Hindlimb muscle (tissue), 1 donor: ENCODE measurements at places on chromosomes 13 and 19.

DNA sequence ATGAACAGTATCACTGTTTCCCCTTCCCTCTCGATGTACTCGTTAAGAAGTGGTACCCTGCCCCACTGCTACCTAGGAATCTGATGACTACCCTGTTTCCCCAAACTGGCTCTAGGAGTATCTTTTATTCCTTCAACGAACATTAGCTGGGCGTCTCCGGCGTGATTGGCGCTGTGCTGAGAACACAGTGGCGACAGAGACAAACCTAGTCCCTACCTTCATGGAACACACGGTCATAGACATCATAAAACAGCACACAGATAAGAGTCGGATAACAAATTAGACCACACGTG is 730 bp downstream of the SYMPK start:
- no peak for DNase-seq

- DNase-seq = no peak
Observed at GRCh38 chr13:45103449-45103848, 16.9 kb upstream of the GTF2F2 start.

DNA sequence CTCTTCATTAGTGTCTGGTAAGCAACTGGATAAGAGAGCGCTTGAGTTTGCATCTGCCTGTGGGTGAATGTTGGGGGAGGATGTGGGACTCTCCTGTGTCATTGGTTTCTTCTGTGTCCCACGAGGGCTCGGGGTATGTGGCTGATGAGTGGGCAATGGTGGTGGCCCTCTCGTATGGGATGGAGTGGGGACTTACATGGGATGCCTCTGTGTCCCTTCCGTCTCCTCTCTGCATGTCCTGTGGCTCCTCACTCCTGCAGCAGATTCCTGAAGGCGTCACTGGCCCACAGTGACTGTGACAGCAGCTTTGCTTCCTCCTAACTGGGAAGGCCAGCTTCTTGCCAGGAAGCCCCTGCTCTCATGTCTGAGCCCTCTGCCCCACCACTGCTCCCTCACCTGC is 2.6 kb upstream of the LRP3 start:
- DNase-seq = no peak

GRCh38 chr19:6613711-6614110 is 22.8 kb upstream of the CD70 start:
- DNase-seq = no peak

- no peak for DNase-seq
Observed at GRCh38 chr13:108919036-108919907, 289.9 kb downstream of the MYO16 start.

DNA sequence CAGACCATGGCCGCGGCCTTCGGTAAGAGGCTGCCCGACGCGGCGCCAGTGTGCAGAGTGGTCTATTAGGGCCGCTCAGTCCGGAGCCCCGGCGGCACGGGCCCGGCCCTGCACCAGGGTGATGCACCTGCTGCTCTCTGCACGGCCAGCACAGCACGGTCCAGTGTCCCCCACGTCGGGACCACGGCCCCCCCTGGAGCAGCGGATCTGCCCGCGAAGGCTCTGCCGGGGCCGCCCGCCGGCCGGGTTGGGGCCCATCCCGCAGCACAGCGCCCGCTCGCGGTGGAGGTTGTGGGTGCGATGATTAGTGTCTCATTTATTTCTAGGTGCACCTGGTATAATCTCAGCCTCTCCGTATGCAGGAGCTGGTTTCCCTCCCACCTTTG is 7.9 kb downstream of the PTBP1 start:
- no peak for DNase-seq

GRCh38 chr13:25802579-25802978 is 249.2 kb downstream of the SHISA2 start:
- no peak for DNase-seq

DNA sequence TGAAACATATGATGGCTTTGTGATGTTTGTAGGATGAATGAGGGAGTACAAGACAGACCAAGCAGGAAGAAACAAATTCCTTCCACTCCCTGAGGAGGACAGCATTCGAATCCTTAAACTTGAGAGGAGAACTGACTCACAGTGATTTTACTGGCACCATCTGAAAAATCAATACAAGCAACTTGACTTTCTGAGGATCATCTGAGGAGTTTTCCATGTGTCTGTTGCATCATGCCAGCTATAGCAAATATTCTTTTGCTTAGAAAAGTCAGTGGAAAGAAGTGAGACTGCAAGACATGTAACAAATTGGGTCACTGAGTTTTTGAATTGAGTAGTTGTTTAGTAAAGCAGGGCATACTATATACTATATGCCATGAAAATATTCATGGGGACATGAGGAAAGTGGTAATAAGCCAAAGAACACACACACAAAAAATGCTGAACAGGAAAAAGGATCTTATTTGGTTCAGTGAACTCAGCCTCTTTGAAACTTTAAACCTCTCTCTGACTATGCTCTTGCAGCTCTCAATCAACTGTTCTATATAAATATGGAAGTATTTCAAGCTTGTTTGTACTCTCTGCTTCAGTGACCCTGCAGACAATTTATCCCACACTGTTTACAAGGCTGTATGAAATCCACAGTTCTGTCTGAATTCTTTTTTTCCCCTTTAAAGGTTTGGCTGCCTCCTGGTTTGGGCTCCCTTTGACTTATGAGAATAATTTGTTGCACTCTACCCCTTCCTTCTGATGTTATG is 35.5 kb downstream of the SERTM1 start:
- DNase-seq = no peak

GRCh38 chr13:41199526-41199925 is 5.2 kb upstream of the KBTBD7 start:
- no peak for DNase-seq

GRCh38 chr13:20990910-20991525 is 70.4 kb downstream of the LATS2 start:
- DNase-seq = no peak

DNA sequence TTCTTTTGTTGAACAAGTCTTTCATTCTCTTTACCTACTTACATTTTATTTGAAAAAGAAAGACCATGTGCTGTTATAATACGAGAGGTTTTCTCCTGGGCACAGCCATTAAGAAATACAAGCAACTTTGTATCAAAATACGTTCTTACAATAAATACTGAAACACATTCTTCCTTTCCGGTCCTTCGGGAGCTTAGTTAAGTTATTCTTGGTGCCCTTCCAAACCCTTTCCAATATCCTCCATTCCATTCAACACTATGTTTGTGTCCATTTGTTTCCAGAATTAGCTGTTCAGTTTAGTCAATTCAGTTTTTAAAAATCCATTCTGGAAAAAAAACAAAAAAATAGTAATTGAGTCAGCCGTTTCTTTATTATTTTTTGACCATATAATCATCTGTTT is 746.8 kb upstream of the SLC10A2 start:
- peak; percentile 6 for DNase-seq

DNA sequence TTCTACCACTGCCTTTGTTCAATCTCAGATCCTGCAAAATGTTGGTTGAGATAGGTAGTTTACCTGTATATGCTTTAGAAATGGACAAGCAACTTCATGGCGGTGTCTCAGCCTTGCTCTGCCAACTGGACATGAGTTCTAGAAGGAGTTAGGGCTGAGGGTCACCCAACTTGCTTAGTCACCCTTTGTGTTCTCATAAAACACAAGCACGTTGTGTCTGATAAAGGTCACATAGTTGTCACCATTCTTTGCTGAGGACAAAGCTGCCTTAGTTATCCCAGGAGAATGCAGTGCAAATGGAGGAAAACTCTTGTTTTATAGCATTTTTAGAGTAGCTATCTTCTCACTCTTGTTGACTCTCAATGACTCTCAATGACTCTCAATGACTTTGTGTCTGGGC is 218.4 kb upstream of the TMTC4 start:
- no peak for DNase-seq

GRCh38 chr13:44234566-44234965 is 139.1 kb upstream of the SERP2 start:
- no peak for DNase-seq

GRCh38 chr13:104567114-104567513 is 1500.9 kb upstream of the SLC10A2 start:
- DNase-seq = no peak

DNA sequence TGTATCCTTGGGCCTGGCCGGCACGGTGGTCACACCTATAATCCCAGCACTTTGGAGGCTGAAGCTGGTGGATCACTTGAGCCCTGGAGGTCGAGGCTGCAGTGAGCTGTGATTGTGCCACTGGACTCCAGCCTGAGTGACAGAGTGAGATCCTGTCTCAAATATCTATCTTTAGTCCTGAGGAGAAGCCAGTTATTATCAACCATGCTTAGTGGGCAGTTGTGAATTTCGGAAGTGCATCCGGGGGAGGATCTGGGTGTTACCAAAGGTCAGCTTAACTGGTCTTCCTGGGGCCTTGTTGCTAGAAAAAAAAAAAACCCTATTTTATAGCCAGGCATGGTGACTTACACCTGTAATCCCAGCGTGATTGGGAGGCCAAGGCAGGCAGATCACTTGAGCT is 9.6 kb downstream of the DHDH start:
- no peak for DNase-seq

- DNase-seq = no peak
Observed at GRCh38 chr13:95479731-95480130, 72.8 kb upstream of the CLDN10 start.

DNA sequence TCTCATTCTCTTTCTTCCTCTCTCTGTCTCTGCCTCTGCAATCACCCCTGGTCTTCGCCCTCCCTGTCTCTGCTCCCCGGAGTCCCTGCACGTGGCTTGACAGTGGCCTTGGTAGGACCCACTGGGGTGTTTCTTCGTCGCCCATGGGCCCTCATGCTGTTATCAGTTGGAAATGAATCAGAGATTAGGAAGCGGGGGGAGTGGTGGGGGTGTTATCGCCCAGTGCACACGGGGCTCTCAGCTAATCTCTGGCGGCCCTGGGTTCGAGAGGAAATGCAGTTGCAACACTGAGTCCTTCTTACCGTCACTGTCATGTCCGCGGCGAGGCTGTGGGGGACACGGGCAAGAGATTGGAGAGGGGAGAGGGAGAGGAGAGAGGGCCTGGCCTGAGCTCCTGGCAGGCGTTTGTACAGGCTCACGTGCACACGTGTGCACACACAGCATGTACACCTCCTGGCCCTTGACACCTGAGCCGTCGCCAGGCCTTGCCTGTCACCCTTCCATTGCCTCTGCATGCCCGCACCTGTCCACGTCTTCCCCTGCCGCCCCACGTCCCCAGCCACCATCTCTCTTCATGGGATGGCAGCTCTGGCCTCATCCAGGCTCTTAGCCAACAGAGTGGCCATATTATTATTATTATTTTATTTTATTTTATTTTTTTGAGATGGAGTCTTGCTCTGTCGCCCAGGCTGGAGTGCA is 37.8 kb upstream of the SLC7A10 start:
- no peak for DNase-seq

GRCh38 chr19:23779645-23780044 is 21.0 kb upstream of the ZNF681 start:
- no peak for DNase-seq

DNA sequence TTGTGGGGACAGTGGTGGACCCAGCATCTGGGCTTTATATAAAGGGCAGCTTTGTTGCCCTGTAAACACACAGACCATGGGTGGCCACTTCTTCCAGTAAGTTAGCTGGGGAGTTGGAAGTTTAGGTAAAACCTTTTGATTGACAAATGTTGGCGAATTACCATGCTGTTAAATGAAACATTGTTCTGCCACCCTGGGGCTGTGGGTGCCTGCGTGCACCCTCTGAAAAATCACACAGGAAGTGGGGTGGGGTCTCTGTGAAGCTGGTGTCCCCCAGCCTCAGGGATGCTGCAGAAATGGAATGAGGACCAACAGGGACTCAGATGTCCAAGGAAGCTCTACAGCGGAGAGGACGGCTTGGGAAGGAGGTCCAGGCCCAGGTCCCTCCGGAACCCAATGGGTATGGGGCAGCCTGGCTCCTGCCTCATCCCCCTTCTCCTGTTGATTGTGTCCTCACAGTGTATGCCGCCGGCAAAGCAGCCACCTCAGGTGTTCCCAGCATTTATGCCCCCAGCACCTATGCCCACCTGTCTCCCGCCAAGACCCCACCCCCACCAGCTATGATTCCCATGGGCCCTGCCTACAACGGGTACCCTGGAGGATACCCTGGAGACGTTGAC is 2.8 kb upstream of the USF2 start:
- no peak for DNase-seq

DNA sequence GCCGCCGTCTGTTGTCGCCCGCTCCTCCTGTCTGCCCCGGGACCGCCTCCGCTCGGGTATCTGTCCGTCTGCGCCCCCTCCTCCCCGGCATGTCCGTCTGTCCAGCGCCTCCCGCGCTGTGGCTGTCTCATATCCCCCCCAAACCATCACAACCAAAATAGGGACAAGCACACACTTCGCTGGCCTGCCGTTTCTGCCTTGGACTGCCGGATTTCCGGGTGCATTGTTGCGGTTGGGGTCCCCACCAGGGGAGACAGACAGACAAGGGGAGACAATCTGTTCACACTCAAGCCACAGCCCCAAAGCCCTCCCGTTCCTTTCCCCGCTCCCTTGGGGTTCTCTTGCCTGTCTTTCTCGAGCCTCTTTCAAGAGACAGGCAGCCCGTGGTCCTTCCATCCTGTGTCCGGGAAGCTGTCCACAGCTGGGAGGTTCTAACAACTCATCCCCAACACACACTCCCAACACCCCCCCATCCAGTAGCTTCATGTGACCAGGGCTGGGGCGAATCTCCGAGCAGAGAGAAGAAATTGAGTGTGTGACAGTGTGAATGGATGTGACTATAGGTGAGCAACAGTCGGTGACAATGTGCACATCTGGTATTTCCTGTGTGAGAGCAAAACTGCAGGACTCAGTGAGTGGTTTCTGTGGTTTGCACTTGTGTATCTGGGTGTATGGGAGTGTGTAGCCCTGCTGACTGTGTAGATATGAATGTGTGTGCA is 16.5 kb upstream of the FOSB start:
- DNase-seq = peak; percentile 57

GRCh38 chr13:43316281-43316680 is 292.9 kb downstream of the DNAJC15 start:
- DNase-seq = no peak

DNA sequence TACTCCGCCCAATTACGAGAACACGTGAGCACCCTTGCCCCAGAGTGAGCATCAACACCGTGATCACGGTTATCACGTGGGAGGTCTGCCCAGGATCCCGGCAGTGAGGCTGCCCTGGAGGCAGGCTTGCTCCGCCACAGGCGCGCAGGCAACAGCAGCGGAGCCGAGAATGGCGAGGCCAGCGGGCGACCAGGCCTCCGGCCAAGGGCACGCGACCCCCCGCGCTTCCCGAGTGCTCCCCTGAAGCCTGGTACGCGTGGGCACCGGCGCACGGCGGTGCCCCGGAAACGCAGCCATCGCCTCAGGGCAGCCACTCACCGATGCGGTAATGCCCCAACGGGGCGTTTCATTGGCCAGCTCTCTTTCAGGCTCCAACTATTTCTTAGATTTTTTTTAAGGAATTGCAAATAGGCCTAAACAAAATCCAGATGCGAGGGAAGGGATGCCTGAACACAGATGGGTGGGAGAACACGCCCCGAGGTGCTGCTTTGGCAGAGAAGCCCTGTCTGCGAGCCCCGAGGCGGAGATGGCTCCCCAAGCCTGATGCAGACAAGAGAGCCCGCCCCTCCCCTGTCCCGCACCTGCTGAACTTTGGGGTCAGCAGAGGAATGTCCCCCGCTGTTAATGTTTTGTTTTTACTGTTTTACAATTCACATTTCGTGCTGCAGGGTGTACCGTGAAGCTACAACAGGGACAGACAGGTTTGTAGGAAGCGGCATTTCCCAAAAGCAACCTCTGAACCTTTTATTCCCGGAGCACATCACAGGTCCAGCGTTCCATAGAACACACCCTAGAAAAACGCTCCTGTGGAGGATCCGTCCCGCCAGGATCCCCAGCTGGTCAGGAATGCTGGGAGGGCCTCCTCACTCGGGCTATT is 132.7 kb downstream of the ZDHHC20 start:
- peak; percentile 6 for DNase-seq

- DNase-seq = no peak
Observed at GRCh38 chr13:46339035-46339666, 47.9 kb downstream of the RUBCNL start.

- no peak for DNase-seq
Observed at GRCh38 chr13:29493796-29494195, 101.7 kb downstream of the SLC7A1 start.
